CD4-positive, alpha-beta T cell treated with Interleukin-15 for 4 hours (primary cell): ENCODE measurements at places on chromosomes 1 and 21.

GRCh38 chr1:21534674-21535378 lies 25.6 kb downstream of the ALPL start:
- DNase-seq: peak; percentile 4

- no peak for DNase-seq
Observed at GRCh38 chr1:9385801-9386573, 93.3 kb downstream of the SPSB1 start.

- DNase-seq: no peak
Observed at GRCh38 chr1:233448109-233448689, 120.7 kb downstream of the MAP3K21 start.

- DNase-seq: no peak
Observed at GRCh38 chr1:206000641-206001339, 2.4 kb downstream of the RAB7B start.
